ENCODE measurements at places on chromosomes 5 and 9.

DNA sequence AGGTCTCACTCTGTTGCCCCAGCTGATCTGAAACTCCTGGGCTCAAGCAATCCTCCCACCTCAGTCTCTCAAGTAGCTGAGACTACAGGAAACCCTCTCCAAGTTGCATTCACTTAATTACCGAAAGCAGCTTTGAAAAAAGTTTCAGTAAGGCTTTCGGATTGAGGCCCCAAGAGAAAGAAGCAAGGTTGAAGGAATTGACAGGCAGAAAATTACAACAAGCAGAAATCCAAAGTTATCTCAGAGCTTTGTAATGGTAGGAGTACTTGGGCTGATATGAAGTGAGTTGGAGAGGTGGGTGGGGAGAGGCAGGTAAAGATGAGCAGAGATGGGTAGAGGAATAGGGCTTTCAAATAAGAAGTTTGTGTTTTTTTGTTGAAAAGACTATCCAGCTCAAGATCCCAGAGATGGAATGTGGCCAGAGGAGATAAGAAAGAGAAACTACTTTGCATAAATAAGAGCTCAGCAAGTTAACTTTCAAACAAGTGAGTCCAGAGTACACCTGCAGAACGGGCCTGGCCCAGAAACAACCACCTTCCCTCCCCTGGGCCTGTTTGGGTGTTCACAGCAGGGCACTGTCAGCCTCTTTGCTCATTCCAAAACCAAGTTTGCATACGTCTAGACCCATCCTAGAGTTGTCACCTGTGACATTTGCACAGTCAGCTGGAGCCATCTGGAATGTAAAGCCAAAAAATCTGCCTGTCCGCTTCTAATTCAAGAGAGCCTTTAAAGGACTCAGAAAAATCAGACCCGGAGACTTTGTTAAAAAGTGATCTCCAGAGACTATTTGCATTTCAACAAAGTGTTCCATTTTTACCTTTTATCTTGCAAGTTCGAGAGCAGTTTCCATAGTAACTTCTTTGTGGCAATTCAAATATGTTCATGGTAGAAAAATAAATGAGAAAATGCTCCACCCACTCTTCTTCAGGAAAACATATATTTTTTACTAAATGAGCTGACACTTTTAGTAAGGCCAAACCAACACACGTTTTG, 2.2 kb upstream of the CLINT1 start:
- DNase-seq = no peak

- DNase-seq = no peak
Measured at GRCh38 chr5:9658706-9659105, 28.6 kb upstream of the TAS2R1 start.

- DNase-seq = no peak
Measured at GRCh38 chr5:109989994-109990722, 300.4 kb downstream of the MAN2A1 start.

DNA sequence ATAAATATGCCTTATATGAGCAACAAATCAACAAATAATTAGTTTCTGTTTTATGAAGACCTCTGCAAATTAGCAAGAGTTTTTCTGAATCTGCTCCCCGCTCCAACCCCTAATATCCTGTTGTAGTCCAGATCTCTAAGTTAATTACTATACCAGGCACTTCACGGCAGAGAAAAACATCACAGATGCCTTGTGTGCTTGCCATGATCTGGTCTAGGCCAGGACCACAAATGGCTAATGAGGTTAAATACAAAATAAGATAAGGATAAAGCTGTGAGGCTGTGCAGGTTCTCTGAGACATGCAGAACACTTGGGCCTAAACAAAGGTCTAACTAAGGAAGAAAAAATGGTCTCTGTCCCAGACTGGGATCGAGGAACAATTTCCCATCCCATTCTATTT, 150.8 kb downstream of the SLIT3 start:
- DNase-seq = no peak
